NCI-H446 treated with DMSO at 0.1 percent for 48 hours (cell line): ENCODE measurements at places on chromosomes 5 and 9.
A peak's percentile ranks its signal among the peaks of the same experiment; 100 is the strongest.

DNA sequence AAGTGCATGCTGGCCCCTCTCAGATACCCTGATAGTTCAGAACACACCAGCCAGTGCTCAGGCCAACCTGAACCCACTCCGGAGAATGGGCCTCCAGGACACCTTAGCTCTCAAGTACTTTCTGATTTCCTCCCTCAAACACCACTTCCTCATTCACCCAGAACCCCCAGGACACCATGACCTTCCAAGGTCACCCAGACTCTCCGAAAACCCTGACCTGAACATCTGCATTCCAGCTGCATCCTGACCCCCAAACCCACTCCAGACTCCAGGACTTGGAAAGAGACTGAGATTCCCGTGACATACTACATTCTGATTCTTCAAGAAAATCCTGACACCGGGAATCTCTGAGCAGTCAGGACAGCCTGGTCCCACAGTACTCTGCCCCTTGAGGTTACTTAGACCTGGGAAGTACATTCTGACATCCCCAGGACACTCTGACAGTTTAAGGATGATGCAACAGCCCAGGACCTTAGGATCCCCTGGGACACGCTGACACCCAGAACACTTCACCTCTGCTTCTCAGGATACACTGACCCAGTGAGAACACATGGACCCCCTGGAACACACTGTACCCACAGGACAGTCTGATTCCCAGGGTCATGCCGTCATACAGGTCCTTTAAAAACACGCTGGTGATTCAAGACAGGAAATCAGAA lies 747 bp upstream of the PROP1 start:
- no peak for DNase-seq

DNA sequence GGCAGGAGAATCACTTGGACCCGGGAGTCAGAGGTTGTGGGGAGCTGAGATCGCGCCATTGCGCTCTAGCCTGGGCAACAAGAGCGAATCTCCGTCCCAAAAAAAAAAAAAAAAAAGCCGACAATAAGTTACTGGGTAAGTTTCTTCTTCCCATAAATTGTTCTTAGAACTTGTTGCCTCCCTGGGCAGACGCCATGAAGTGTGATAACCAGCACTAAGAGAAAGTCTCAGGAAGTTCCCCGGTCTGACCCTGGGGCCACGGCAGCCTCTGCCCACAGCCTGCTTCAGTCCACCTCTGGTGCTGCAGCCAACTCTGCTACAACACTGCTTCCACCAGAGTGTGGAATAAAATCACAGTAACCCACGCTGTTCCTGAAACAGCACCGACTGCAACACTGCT lies 19.1 kb downstream of the LPCAT1 start:
- DNase-seq, result no peak

DNA sequence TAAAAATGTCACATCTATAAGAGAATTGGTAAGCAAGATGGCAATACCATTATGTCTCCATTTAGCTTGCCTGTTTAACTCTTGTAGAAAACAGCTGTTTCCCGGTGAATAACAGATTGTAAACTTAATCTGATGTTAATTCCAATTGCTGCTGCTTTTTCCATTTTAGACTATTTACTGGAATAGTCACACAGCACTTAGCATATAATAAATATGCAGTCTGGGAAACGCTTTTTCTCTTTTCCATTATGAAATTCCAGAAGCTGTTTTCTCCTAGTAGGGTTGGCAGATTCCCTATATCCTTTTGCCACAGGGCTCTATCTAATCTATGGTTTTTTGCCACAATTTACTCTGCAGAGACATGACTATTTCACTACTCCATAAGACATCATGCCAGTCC lies 148.0 kb downstream of the CEMIP2 start:
- no peak for DNase-seq

DNA sequence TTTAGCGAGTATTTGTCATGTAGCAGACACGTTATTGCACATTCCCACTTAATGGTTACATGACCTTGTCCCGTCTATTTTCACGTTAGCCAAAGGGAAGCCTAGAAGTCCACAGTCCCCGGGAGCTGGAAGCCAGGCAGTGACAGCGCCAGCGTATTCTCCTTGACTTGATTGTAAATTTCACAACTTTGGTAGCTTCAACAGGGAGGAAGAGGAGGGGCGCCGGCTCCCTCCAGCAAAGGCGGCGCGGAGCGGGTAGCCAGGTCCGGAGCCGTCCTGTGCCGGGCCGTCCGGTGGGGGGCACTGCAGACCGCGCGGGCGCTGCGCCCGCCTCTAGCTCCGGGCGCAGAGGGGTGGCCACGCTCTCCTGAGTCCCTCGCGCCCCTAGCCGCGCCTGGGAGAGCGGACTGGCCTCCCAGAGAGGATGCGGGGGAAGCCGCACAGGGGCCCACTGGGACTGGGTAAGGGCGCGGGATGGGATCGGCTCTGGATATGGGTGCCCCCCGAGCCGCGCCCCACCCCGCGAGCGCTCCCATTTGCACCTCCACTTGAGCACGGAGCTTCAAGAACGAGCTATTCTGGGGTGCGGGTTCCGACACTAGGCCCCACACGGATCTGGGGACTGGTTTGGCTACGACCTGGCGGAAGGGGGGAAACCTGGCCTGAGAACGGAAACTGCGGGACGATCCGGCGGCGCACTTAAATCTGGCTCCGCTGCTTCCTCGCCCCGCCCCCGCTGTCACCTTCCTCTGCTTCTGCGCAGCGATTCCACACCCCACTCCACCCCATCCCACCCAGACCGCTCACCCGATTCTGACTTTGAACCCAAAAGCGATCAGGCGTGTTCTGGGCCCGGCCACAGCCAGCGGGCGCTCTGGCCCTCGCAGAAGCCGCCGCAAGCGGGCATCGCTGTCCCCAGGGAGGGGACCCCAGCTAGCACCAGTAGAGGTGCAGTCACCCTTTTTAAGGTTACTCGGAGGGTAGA lies 23.8 kb downstream of the KLF4 start:
- no peak for DNase-seq

DNA sequence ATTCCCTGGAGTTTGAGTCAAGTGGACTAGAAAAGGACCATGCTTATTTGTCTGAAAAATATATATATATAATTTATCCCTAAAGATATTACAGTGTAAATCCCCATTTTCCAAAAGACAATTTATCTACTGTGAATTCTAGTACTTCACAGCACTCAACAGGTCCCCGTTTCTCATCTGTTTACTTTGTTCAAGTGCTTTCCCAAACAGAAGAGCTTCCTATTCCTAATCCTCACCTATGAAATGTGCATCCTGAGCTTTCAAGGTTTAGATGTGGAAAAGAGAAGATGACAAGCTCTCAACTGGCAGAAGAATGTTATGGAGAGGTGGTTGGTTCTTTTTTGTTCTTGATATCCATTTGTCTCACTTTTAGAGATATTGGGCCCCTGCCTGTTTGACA lies 401.6 kb upstream of the ZNF608 start:
- DNase-seq, result no peak

DNA sequence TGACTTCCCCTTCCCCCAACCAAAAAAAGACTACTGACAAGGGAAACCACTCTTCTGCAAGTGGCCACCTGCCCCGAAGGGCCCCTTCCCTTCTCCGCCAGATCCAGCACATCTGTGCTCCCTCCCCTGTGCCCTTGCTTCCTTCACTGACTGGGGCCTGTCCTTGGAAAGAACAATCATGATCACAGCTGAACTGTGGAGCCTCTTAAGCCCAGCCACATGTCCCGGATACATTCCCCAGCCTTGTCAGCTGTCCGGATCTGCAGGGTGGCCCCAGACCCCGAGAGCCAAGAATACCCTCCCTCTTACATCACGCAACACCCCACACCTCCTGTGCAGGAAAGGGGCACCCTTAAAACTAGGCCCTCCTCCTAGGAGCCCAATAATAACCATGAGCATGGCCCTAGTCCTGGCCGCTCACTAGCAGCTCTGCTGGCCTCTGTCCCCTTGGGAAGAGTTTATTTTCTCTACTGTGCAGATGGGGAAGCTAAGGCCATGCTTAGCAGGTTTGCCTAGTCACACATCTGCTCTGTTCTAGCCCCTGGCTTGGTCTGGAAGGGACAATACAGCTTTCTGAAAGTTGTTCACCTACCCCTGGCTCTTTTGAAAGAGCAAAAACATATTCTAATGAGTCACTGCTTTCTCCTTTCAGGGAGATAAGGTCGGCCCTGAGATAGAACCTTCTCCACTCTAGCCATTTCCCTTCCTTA lies 3.8 kb downstream of the SPRY4 start:
- DNase-seq, result no peak

DNA sequence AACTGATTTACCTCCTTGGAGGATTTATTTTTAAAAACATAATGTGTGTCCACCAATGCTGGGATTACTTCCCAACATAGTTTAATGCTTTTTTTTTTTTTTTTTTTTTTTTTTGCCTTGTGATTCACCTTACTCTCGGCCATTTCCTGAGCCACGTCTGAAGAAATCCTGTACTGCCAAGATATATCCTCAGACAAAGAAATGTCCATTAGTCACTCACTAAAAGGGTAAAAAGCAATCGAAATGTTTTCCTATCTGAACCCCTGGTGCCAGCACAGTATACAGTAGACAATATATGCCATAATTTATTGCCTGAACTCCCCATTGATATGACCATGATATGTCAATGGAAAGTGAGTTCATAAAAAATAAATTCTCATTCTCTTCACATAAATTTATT lies 344.1 kb downstream of the BNC2 start:
- no peak for DNase-seq

DNA sequence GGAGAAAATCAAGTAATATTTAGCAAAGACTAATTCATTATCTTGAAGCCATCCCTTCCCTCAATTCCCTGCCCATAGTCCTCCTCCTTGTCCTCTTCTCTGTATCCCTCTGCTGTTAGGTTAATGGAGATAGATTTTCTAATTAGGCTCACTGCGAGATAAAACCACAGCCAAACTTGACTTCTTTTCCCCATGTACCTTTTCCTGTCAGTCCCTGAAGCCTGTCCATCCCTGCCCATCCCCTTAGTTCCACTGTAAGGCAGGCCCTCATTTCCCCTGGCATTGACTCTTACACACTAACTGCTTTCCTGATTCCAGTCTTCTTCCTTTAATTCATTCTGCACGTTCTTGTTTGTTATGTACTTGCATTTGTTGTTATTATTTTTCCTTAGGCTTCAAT lies 1.2 kb downstream of the TLR4 start:
- no peak for DNase-seq

DNA sequence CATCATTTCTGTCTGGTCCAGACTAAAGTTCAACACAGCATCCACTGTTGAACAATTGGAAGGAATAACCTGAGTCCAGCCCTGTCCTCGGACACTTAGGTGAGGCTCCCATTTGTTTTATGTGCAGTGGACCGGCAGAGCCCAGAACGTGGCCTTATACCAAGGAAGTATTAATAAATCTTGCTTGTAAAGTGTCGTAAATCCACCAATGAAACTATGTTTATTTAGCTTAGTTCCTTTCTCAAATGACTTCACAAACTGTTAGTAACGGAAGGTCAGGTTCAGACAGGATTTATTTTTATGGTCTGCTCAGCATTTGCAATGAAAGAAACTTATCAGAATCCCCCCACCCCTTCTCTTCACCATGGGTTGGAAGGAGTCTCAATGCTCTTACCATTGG lies 149.5 kb downstream of the PCSK1 start:
- no peak for DNase-seq

GRCh38 chr5:77390795-77391194 lies 101.3 kb downstream of the WDR41 start:
- no peak for DNase-seq

DNA sequence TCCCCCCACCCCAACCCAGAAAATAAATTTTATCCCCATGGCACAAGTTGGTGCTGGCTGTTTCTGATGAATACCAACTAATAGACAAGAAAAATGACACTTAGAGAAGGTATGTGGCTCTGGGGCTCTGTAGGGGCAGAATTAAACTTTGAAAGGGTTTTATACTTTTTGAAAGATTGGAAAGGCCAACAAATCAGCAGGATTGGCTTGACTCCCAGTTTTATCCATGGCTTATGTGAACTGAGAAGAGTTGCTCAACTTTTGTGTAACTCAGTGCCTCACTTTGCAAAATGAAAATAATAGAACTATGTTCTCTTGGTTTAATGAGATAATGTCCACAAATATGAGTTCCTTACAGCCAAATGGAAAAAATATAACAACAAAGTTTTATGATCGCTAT lies 288.9 kb upstream of the KIF2A start:
- DNase-seq, result no peak

DNA sequence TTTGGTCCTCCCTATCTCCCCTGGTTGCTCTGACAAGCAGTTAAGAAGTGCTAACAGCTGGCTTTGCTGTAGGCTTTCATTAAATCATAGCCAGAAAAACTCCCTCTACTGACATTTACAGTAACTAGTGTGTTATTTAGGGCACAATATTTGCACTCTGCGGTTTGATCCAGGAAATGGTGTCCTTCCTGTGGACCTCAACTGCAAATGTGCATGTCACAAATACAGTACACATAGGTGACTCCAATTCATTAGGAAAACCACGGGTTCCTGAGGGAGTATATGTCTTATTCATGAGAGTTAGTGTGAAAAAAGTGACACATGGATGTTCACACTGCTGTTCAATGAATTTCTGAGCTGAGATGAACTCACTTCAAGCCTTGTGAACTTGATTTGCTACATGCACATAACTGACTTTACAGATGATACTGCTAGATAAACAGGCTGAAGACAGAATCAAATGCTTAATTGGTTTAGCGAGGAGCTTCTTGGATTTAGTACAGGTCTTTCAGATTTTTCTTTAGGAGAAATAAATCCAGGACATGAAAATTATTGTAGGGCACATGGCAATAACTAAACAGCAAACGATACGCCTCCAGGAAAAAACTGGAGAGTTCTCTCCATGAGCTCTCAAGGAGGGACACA lies 281.5 kb downstream of the EFNA5 start:
- peak; percentile 59 for DNase-seq

- DNase-seq, result no peak
These were observed 22.8 kb downstream of the NKD2 start for GRCh38 chr5:1031306-1031959.

GRCh38 chr5:149267241-149267973 lies 4.3 kb upstream of the AFAP1L1 start:
- DNase-seq, result no peak
